Gastrocnemius medialis (tissue), 4 donors: ENCODE measurements at places on chromosomes 12 and 14. TPM values are rescaled to one million over a fixed set of nuclear protein-coding genes. Genes with fewer than 3 reads are reported as not detected.

The CLEC1B gene
- total RNA-seq = not detected

- no peak for DNase-seq
Measured at GRCh38 chr12:45435945-45436710, 220.2 kb downstream of the ANO6 start.

The KCNA1 gene
- total RNA-seq = not detected

The MGAT4C gene
- total RNA-seq = not detected

- DNase-seq = peak; percentile 88
Measured at GRCh38 chr14:34496679-34497513, 34.9 kb upstream of the SPTSSA start.
